ENCODE measurements at places on chromosomes 5 and 9.

- DNase-seq: no peak
These were observed 19.0 kb downstream of the ACTL7B start for GRCh38 chr9:108836781-108837180.

- no peak for DNase-seq
These were observed 330.1 kb downstream of the ADAMTS6 start for GRCh38 chr5:65151614-65152013.

DNA sequence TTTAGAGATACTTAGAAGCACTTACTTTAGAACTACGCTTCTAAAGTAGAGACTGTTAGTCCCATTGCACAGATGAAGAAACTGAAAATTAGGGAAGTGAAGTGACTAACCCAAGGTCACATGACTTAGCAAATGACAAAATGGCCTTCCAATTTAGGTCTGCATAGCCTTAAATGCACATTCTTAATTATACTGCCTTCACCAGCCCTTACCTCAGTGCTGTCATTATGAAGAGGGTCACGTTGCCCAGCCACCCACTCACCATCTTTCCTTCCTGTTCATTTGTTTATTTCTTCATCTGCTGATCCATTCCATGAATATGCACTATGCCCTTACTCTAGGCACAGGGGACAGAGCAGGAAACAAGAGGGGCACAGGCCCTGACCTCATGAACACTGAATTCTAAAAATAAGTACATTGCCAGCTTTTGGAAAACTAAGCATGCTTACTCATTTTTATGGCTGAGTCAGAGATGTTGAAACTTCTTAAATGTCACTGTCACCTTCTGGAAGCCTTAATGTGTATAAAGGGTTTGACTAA, 8.6 kb downstream of the HAVCR2 start:
- no peak for DNase-seq

DNA sequence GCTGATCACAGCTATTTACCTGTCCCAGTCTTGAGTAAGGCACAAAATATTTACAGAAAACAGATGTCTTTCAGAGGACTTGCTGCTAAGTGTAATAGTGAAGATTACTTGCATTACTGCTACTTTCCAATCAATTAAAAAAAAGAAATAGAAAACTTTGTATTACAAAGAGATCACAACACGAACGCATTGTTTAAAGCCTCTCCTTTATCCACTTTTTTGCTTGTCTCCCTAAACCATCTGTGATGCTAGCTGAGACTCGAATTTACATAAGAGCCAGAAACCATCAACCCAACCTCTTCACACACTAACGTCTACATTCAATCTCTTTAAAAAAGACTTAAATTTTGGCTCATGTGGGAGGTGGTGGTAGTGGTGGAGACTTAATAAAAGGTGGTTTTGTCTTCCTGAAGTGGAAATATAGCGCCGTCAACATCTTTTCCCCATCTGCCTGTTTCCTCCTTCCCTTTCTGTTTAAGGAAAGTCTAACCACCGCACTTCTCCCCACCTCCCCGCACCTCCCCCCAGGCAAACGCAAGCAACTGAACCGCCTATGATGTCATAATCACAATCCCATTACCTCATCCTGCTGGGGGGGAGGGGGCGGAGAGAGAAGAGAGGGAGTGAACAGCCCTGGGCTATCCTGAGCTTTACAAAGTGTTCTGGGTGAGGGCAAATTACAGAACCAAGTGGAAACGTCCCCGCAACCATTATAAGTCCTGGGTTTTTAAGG, 948 bp upstream of the FAM53C start:
- DNase-seq: peak; percentile 75

DNA sequence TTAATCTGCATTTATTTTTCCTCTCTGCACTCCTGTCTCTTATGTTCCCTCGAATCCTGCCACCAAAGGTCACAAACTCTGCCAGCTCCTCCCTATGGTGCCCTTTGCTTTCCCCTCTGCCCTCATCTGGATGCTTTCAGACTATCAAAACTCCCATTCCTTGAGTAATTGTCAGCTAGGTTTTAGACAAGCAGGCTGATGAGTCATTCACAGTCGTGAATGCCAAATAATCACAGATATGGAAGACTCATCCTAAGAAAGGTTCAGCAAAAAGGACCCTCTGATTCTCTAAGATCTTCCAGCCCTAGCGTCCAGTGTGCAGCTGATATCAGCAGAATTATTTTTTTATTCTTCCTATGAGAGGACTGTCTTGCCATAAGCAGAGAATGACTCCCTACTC, 104.5 kb upstream of the NUDT12 start:
- DNase-seq: no peak

DNA sequence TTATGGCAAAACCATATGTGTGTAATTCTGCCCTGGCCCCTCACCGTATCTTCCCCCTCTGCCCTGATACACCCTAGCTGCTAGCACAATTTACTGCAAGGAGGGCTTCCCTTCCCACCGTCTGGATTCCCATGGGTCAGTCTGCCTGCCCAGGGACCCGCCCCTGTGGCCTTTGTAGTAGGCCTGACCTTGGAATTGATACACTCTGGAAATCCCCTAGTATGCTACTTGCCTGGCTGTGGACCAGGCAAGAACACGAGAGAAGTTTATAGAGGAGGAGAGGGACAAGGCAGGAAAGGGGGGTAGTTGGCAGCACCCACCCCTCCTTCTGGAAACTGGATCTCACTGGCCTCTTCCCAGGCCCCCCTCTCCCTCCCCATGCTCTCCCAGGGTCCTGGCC, 115.8 kb upstream of the CCL21 start:
- DNase-seq: no peak

DNA sequence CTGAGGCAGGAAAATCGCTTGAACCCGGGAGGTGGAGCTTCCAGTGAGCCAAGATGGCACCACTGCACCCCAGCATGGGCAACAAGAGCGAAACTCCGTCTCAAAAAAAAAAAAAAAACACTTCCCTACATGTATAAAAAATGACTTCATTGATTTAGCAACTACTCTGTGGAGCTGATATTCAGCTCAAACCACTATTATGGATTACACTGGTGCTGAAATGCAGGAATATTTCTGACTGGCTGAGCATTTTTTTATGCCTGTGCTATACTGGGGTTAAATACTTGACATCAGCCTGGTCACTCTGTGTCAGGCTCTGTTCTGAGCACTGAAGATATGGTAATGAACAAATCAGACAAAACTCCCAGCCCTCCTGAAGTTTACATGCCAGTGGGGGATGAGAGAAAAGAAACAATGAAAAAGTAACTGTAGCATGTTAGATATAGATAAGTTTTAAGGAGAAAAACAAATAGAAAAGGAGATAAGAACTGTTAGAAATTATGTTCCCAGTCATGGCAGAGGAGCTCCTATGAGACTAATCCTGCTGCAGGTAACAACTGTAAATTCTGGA, 22.6 kb upstream of the TTC39B start:
- no peak for DNase-seq

- DNase-seq: no peak
These were observed 849.9 kb downstream of the MAT2B start for GRCh38 chr5:164355267-164355830.

DNA sequence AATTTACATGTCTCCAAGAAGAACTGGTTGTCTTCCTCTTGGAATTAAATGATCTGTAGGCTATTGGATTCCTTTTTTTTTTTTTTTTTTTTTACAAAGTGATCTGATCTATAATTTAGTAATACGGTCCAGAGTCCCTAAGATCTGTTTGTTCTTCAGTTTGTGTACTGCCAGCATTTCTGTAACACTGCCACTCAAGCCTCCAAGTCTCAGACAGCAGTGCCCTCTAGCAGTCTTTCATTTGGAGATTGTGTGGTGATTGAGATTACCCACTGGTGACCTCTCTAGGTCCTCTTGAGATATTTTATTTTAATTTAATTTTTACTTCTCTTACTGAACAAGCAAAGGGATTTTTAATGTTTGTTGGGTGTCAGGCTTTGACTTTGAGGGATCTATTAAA, 40.8 kb downstream of the NDFIP1 start:
- no peak for DNase-seq

- DNase-seq: no peak
These were observed 301.8 kb upstream of the PRR16 start for GRCh38 chr5:120162321-120162720.

GRCh38 chr9:133904346-133905090, 87.6 kb downstream of the VAV2 start:
- no peak for DNase-seq

- no peak for DNase-seq
These were observed 40.8 kb upstream of the SLCO6A1 start for GRCh38 chr5:102539562-102539961.

DNA sequence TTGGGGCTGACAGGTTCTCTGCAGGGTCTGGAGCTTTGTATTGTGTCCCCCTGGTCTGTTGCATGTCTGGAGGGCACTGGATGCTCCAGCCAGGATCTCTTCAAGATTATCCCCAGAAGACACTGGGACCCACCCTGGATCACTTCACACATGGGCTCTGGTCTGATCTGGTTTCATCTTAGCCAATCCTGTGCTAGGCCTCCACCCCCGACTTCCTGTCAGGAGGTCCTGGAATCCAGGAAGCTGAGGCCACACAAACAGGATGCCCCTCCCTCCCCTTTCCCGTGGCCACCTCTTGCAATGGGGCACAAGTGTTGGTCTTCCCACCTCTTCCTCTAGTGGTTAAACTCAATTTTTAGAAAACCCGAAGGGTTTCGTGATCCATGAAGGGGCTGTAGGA, 242.6 kb upstream of the MVB12B start:
- DNase-seq: no peak

DNA sequence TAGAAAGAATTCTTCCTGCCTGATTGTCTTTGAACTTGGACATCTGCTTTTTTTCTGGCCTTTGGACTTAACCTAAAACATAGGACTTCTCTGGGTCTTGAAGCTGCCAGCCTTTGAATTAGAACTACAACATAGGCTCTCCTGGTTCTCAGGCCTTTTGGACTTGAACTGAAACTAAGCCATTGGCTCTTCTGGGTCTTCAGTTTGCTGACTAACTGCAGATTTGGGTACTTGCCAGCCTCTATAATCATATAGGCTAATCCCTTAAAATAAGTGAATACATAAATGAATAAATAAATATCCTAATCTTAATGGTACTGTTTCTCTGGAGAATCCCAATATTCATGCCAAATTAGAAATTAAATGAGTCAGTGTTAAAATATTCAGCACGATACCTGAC, 473.4 kb upstream of the PAPPA start:
- no peak for DNase-seq

- no peak for DNase-seq
These were observed 2011.0 kb upstream of the NUDT12 start for GRCh38 chr5:105573575-105573974.

DNA sequence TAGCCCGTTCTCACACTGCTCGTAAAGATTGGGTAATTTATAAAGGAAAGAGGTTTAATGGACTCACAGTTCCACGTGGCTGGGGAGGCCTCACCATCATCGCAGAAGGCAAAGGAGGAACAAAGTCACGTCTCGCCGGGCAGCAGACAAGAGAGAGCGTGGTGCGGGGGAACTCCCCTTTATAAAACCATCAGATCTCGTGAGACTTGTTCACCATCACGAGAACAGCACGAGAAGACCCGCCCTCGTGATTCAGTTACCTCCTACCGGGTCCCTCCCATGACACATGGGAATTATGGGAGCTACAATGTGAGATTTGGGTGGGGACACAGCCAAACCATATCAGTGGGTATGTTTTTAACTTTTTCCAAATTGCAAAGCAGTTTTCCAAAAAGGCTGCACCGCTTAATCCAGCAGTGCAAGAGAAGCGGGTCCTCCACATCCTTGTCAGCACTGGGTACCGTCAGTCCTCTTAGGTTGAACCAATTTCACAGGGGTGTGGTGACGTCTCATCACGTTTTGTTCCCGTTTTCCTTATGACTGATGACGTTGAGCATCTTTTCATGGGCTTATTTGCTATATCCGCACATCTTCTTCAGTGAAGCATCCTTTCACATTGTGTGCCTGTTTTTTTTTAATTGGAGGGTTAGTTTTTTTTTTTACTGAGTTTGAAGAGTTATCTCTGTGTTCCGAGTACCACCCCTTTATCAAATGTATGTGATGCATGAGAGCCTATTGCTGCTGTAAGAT, 8.0 kb upstream of the FCN2 start:
- DNase-seq: no peak

DNA sequence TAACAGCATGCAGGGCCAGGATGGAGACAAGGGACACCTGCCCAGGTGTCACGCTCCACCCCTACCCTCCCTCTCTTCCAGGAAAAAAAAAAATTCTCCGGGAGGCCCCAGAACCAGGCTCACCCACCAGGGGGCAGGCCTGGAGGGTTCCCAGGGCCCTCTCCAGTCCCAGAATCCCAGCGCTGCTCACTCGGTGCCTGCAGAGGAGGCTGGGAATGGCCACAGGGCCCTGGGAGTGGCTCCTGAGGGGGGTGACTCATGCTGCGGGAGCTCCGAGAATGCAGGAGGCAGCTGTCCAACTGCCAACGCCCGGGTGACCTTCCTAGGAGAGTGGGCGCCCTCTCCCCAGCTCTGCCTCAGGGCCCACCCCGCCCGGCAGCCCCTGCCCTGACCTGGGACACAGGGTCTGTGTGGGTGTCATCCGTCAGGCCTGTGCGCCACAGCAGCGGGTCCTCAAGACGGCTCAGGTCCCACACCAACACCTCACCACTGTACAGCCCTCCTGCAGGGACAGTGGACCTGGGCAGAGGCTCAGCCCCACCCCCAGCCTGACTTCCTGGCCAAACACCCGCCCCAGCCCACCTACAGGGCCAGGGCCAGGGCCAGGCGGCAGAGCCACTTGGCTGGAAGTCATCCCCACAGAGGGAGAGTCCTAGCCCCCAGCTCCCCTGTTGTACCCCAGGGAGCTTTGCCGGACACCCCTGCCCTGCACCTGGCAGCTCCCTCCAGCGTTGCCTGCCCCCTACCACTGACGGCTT, 21.2 kb downstream of the DYNC2I2 start:
- peak; percentile 71 for DNase-seq

DNA sequence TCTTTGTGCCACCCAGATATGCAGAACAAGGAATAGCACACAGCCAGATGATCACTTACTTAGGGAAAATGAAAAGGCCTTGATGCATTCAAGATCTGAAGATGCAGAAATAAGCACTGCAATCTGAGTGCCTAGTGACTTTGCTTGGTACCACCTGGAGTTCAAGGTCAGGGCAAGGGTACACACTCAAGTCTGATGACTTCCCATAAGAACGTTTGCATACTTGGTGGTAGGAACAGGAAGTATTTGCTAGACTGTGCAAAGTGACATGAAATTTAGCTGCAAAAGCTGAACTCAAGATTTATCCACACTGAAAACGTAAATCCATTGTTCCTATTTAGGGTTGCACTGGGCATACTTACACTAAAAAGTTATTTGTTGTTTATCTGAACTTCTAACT, 177.1 kb downstream of the PIK3R1 start:
- no peak for DNase-seq
